Vagina (tissue), 2 donors: ENCODE measurements at places on chromosomes 1 and 21. TPM values are rescaled to one million over a fixed set of nuclear protein-coding genes. Genes with fewer than 3 reads are reported as not detected.

The SIPA1L2 gene
- total RNA-seq: 48.9 TPM

The SARS1 gene
- 135 TPM for total RNA-seq

The UHMK1 gene
- 27.5 TPM for total RNA-seq

The IL20 gene
- not detected for total RNA-seq

The FAM72B gene
- total RNA-seq: 1.7 TPM

The CFAP141 gene
- not detected for total RNA-seq

The ESPN gene
- total RNA-seq: 77.1 TPM

The CASZ1 gene
- 30.7 TPM for total RNA-seq

The UQCRH gene
- 175 TPM for total RNA-seq

The OR2L13 gene
- not detected for total RNA-seq

The LCE2C gene
- total RNA-seq: not detected

The C1orf141 gene
- not detected for total RNA-seq

The BRDT gene
- not detected for total RNA-seq

The DNAJC28 gene
- total RNA-seq: 1.5 TPM

- peak overlapping the region; percentile 70 for H3K27ac ChIP-seq
- no peaks in the 10 kb centered on the region for H3K36me3 ChIP-seq
These were observed 30.6 kb upstream of the COL6A1 start for GRCh38 chr21:45950740-45951515.

- peak overlapping the region; percentile 97 for H3K27ac ChIP-seq
- H3K36me3 ChIP-seq: peaks cover 11% of the 10 kb centered on the region
- no peak for DNase-seq
These were observed 1.7 kb upstream of the ADAMTS4 start for GRCh38 chr1:161200421-161200991.

DNA sequence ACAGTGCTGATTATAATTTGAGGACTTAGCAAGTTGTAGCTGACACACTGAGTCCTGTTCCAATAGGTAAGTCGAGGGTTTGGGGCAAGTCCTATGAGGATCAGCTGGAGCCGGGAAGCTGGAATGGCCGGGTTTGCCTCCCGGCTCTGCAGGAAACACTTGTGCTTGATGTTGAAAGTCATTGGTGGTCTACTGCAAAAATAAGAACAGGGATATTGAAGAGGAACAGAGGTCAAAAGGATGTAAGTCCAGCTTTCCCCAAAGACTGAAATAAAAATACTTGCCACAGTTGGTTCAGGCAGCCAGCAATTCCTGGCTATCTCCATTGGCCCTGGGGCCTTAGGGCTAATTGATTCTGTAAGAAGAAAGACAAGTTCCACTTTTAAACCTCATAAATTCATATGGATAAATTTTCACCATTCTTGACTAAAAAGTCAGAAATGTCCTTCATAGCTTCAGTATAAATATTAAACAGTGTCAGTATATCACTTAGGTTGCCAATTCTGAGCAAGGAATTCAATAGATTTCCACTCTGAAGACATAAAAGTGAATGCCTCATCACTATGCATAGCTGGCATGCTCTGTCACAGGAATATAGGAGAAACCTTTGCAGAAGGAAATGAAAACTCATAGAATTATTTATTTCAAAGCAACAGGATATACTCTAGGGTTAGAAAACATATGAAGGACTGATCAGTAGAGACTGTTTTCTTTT is 165.2 kb downstream of the AK5 start:
- no peaks in the 10 kb centered on the region for H3K4me1 ChIP-seq
- no peaks in the 10 kb centered on the region for H3K36me3 ChIP-seq
- H3K4me3 ChIP-seq: no peak overlapping the region
- no peaks in the 10 kb centered on the region for H3K27me3 ChIP-seq
- no peak overlapping the region for H3K27ac ChIP-seq

- no peaks in the 10 kb centered on the region for H3K4me1 ChIP-seq
- no peaks in the 10 kb centered on the region for H3K27me3 ChIP-seq
- H3K4me3 ChIP-seq: no peak overlapping the region
- H3K27ac ChIP-seq: no peak overlapping the region
- no peak for DNase-seq
These were observed 83.5 kb downstream of the SPAG17 start for GRCh38 chr1:118101515-118101844.

DNA sequence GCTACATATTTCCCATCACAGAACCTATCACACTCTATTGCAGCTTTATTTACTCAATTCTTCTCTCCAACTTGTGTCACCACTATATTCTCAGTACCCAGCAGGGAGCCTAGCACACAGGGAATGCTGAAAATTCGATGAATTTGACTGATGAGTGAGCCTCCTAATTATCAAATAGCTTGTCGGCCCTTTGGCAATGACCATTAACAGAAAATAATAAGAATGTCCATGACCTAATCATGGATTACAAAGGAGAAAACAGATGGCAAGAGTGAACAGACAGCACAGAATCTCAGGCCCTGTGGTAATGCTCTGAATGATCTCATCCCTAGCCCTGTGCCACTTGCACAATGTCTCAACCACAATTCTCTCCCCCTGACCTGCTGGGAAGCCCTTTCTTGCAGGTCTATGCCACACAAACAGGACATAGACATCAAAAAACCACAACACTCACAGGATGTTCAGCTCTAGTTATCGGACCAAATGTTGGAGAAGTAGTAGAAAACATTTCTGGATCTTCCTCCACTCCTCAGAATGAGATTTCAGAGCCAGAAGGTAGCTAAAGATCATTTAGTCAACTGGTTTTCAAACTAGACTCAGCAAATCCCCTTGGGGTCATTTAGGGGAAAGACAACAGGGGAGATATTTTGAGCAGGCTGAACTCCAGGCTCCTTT is 68.4 kb downstream of the LUZP1 start:
- no peak for DNase-seq
- no peak overlapping the region for H3K4me3 ChIP-seq
- H3K27ac ChIP-seq: peak overlapping the region; percentile 49
- H3K4me1 ChIP-seq: peaks cover 62% of the 10 kb centered on the region

DNA sequence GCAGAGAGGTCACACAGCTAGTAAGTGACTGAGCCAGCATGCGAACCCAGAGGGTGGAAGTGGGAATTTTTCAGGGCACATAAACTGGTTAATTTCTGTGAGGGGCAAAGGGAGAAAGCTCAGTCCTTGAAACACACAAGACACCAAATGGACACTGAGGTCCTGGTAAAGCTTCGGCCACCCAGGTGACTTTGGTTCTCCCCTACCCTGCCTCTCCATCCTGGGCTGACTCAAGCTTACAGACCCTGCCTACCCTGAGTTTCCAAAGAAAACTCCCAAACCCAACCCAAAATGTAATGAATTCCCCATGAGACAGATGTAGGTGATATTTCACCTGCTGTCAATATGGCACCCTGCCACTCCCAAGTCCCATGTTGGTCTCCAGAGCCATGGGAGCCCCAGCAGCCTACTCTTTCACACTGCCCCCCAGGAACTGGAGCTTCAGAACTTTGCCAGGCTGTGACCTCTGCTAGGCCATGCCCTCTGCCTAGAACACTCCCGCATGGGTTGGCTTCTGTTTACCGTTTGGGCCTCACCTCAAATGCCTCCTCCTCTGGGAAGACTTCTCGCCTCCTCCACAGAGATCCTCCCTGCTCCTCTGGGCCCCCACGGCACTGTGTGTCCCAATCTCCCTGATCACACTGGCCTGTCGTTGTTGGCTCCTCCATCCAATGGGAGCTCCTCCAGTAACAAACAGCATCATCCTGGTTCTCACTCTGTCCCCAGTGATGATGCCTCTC is 3.7 kb upstream of the LRP8 start:
- no peaks in the 10 kb centered on the region for H3K36me3 ChIP-seq
- no peaks in the 10 kb centered on the region for H3K27me3 ChIP-seq
- peaks cover 15% of the 10 kb centered on the region for H3K4me1 ChIP-seq
- DNase-seq: no peak
- H3K4me3 ChIP-seq: no peak overlapping the region
- H3K27ac ChIP-seq: no peak overlapping the region

GRCh38 chr21:33839167-33839716 is 76.4 kb downstream of the ATP5PO start:
- H3K27ac ChIP-seq: no peak overlapping the region
- peaks cover 26% of the 10 kb centered on the region for H3K4me1 ChIP-seq
- H3K4me3 ChIP-seq: no peak overlapping the region
- no peak for DNase-seq

GRCh38 chr1:180563026-180563827 is 4.5 kb downstream of the OVAAL start:
- no peak overlapping the region for H3K27ac ChIP-seq
- no peak overlapping the region for H3K4me3 ChIP-seq
- DNase-seq: no peak
- no peaks in the 10 kb centered on the region for H3K36me3 ChIP-seq
- H3K4me1 ChIP-seq: peaks cover 7% of the 10 kb centered on the region
- H3K27me3 ChIP-seq: no peaks in the 10 kb centered on the region

GRCh38 chr1:219518168-219518906 is 94.6 kb downstream of the ZC3H11B start:
- DNase-seq: no peak
- H3K4me3 ChIP-seq: no peak overlapping the region
- H3K27ac ChIP-seq: no peak overlapping the region
- H3K4me1 ChIP-seq: no peaks in the 10 kb centered on the region

GRCh38 chr1:47232187-47232874 is at the start of gene TAL1:
Gene TAL1, minus strand, starts transcription at chr1:47232225. Its CDS starts 6,337 bp downstream, at chr1:47225888.
- H3K4me1 ChIP-seq: peaks cover 13% of the 10 kb centered on the region
- H3K27me3 ChIP-seq: peaks cover 32% of the 10 kb centered on the region
- H3K27ac ChIP-seq: peak within 1 kb of the TSS; percentile 74
- H3K36me3 ChIP-seq: no peaks in the 10 kb centered on the region

DNA sequence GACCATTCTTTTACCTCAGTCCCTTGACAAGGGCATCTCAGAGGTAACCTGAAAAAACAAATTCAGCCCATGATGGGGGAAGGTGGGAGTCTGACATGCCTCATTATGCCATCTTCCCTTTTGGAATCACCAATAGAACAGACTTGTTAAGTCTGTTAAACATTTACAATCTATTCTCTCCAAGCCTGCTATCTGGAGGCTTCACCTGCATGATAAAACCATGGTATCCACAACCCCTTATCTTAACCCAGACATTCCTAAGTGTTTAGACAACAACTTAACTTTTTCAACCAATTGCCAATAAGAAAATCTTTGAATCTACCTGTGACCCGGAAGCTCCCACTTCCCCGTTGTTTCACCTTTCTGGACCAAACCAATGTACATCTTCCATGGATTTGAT is 233.0 kb upstream of the CACYBP start:
- H3K27me3 ChIP-seq: no peaks in the 10 kb centered on the region
- no peak overlapping the region for H3K27ac ChIP-seq
- no peak overlapping the region for H3K4me3 ChIP-seq
- no peaks in the 10 kb centered on the region for H3K36me3 ChIP-seq

DNA sequence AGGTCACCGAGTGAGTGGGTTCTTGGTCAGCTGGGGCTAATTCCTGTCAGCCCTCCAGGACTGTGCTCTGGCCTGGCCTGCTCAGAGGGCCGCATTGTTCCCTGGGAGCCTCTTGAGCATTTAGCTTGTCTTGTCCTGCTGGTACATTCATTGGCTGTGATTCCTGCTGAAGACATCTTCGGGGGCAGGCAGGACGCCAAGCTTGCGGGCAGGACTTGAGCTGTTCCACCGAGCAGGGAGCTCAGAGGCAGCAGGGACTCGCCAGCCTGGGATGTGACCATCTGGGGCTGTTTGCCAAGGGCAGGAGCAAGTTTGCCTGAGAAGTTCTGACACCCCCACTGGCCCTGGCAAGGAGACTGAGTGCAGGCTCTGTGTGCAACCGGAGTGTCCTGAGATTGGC is 7.0 kb upstream of the SLC26A9 start:
- no peaks in the 10 kb centered on the region for H3K36me3 ChIP-seq
- H3K4me1 ChIP-seq: peaks cover 27% of the 10 kb centered on the region
- no peaks in the 10 kb centered on the region for H3K27me3 ChIP-seq
- H3K27ac ChIP-seq: no peak overlapping the region
- no peak overlapping the region for H3K4me3 ChIP-seq

DNA sequence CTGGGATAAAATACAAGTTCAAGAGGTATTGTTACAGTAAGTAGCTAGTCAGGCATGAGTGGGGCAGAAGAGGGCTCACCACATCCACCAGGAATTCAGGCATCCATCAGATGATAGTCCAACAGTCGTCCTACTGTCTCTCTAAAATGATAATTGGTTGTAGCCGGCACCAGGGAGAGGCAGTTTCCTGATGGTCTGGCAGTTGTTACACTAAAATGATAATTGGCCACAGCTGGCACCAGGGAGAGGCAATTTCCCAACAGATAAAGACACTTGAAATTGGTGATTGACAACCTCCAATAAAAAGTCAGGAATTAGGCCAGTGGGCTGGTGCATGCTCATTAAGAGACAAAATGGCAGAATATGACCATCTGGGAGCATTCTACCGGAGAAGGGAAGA is 545.8 kb downstream of the AMY1C start:
- H3K4me1 ChIP-seq: no peaks in the 10 kb centered on the region
- H3K27ac ChIP-seq: no peak overlapping the region
- no peak overlapping the region for H3K4me3 ChIP-seq
- H3K36me3 ChIP-seq: no peaks in the 10 kb centered on the region
- H3K27me3 ChIP-seq: no peaks in the 10 kb centered on the region
- DNase-seq: no peak

DNA sequence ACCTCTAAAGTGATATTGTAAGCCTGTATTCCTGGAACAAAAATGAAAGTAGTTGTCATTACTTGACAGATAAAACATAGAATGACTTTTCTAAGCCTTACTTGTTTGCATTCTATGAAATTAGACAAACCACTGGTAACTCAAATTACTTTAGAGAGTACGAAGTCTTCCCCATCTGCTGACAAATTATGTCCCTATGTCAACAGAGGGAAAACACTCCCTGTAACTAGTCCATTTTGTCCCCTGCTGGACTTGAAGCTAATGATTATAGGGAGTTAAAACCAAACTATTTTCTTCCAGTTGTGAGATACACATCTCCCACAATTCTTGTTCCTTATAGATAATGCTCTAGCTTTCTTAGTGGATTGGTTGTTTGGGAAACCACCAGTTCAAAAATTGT is 39.6 kb downstream of the GREM2 start:
- H3K36me3 ChIP-seq: no peaks in the 10 kb centered on the region
- no peaks in the 10 kb centered on the region for H3K27me3 ChIP-seq
- no peak overlapping the region for H3K4me3 ChIP-seq
- H3K27ac ChIP-seq: no peak overlapping the region

DNA sequence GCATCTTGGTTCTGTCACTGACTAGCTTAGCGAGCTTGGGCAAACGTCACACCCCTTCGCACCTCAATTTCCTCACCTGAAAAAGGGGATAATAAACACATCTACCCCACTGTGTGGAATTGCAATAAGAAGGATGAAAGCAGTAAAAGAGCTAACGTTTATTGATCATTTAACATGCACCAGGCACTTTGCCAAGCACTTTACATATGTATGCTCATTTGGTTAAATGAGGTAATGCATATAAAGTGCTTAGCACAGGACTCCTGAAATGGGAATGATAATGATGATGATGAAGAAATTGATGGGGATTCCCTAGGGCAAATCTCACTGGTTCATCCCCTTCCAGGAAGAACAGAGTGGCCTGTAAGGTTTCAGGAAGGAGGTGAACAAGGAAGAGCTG is 4.8 kb downstream of the NKAIN1 start:
- H3K4me3 ChIP-seq: no peak overlapping the region
- H3K27me3 ChIP-seq: no peaks in the 10 kb centered on the region
- DNase-seq: no peak
- H3K36me3 ChIP-seq: no peaks in the 10 kb centered on the region
